Upper lobe of right lung (tissue), 1 donor: ENCODE measurements at places on chromosomes 7 and 10. TPM values are rescaled to one million over a fixed set of nuclear protein-coding genes. Genes with fewer than 3 reads are reported as not detected.

Gene ADAMTS14
- total RNA-seq = 0.55 TPM

Gene CALY
- total RNA-seq = not detected

Gene BET1
- total RNA-seq = 24.3 TPM

Gene MMD2
- not detected for total RNA-seq

Gene ADAM12
- 0.98 TPM for total RNA-seq

Gene KEL
- total RNA-seq = 0.87 TPM

Gene ASIC3
- 2.6 TPM for total RNA-seq

Gene MBLAC1
- 3.0 TPM for total RNA-seq

Gene LRGUK
- 0.49 TPM for total RNA-seq

Gene CPA5
- total RNA-seq = not detected

Gene GDF2
- total RNA-seq = not detected

Gene GPRIN2
- 56.2 TPM for total RNA-seq

Gene CRYGN
- total RNA-seq = not detected

Gene ZNF425
- total RNA-seq = 1.4 TPM

Gene TECTB
- total RNA-seq = not detected

Gene SHH
- 10.1 TPM for total RNA-seq

Gene NAT16
- not detected for total RNA-seq

Gene PDE6C
- not detected for total RNA-seq

Gene ANKRD1
- total RNA-seq = 156 TPM

Gene LIPK
- not detected for total RNA-seq

Gene LEP
- total RNA-seq = not detected

Gene INPP5A
- 38.3 TPM for total RNA-seq

Gene PIP
- not detected for total RNA-seq

Gene ARHGAP22
- 6.8 TPM for total RNA-seq
